ENCODE measurements at places on chromosomes 4 and X.

DNA sequence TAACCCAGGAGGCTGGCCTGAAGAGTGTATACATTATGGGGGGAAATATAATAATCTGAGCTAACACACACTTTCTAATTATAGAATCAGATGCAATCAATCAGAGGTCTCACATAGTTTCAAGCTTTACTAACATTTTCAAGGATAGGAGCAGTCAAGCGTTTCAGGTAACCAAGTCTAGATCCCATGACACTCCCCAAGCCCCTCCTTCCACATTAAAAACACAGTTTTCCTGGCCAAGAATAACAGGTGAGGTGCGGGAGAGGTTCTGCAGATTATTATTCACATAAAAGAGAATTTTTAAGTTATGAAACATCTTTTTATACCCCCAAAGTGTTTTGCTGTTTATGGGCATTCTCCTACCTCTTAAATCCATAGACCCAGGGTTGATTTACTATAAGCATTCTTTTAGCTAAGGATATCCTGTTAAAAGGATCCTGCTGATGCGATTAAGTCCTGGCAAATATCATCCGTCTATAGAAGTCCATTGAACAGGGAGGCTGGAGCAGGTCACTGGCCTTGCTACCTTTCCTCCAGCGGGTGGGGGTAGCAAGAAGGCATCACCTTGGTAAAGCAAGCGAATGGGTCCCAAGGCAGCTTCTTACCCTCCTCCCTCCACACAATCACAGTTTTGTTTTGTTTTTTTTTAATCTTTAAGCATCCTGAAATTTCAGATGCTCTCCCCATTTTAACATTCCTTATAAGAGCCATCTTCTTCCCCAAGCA is 104.7 kb upstream of the GPM6A start:
- DNase-seq, result no peak

- DNase-seq, result no peak
Measured at GRCh38 chrX:106889468-106889867, 13.7 kb downstream of the RIPPLY1 start.

DNA sequence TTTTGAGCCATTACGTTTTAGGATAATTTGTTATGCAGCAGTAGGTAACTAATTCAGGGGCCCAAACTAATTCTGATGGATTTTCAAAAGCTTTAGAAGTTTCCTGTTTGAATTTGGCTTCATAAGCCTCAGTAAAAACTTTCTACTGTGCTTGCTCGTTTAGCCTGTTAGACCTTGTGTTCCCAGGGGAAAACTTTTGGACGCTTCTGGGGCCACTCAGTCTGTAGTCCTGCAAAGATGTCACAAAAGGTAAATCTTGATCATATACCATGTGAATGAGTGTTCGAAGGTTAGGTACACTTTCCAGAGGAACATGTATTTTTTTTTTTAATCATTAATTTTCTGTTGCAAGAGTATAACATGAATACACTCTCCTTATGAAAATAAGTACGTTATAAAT is 70.7 kb downstream of the SUPT20HL2 start:
- no peak for DNase-seq

GRCh38 chr4:128737098-128737513 is 72.4 kb upstream of the JADE1 start:
- no peak for DNase-seq

GRCh38 chr4:38082021-38082420 is 121.8 kb downstream of the PTTG2 start:
- no peak for DNase-seq

- no peak for DNase-seq
Measured at GRCh38 chr4:40409835-40410234, 74.7 kb downstream of the CHRNA9 start.

GRCh38 chr4:140236654-140237169 is 82.7 kb upstream of the MAML3 start:
- no peak for DNase-seq

- DNase-seq, result no peak
Measured at GRCh38 chr4:168995537-168996295, 14.3 kb downstream of the CBR4 start.

GRCh38 chrX:6965729-6966128 is 181.8 kb upstream of the STS start:
- no peak for DNase-seq

- DNase-seq, result no peak
Measured at GRCh38 chr4:2936773-2937145, 26.4 kb downstream of the NOP14 start.

GRCh38 chrX:96403446-96403845 is 281.2 kb upstream of the DIAPH2 start:
- DNase-seq, result no peak

DNA sequence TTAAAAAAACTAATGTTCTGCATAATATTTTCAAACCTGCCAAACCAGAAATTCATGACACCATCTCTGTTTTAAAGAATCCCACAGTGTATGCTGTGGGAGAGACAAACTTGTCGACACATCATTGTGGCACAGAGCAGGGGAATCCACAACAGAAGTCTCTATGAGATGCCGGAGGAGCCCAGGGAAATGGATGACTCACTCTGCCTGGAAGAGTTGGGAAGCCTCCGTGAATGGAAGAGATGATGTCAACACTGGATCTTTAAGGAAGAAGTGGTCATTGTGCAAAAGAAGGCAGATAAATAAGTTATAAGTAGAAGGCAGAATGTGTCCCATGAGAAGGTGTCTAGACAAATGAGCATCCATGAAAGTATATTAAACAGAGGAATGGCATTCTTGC is 595.1 kb downstream of the RAB28 start:
- DNase-seq, result no peak

DNA sequence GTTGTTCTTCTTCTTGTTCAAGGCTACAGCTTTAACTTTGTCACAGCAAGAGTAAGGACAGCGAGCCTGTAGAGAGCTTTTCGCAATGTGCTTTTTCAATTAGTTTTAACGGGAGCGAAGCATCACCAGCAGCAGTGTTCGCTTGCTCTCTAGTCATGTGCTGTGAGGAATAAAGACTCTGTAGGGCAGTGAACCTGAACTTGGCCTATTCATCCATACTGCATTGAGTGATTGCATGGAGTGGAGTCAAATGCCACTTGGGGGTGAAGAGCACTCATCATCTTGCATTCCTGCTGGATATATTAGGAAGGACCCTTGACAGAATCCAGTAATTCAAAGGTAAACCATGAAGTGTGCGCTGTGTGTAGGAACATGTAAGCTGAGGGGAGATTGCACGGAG is 240.0 kb downstream of the FRMPD4 start:
- no peak for DNase-seq

DNA sequence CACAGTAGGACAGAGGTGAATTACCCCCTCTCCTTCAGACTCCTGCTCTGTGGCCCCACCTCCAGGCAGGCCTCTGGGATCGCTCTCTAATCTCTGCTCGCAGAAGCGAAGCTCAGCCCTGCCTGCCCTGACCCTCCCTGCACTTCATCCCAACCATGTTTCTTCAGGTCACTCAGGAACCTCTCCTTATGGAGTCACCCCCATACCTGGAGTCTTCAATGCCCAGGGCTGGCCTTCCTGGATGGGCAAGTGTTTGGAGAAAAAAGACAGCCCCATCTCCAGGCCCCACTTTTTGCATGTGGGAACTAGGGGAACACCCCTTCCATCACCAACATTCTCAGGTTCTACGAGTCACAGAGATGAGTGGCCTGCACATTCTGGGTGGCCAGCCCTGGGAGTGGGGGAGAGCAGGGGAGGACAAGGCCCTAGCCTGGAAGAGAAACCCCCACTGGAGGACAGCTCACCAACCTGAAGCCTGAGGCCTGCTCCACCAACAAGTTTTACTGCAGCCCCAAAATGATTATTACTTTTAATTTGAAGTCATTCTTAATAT is 90.8 kb downstream of the PPP2R2C start:
- no peak for DNase-seq

- DNase-seq, result no peak
Measured at GRCh38 chr4:7516096-7516772, 81.5 kb upstream of the PSAPL1 start.

DNA sequence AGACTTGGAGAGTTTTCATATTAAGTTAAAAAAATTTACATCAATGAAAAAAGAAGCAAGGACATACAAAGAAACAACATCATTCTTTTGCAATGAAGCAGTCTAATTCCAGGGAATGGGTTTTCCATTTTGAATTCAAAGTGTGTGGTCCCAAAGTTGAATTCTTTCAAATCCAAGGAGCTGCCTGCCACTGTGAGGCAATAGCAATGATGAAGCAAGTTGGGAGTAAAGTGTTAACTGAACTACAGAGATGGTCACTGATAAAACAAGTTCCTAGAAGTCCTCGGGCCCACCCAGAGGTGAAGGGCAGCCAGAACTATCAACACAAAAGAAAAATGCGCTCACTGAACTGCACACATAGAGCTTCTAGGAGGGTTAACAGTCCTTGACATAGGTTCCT is 115.9 kb downstream of the RAB28 start:
- no peak for DNase-seq

GRCh38 chr4:173538909-173539445 is 8.9 kb upstream of the HAND2 start:
- DNase-seq, result no peak

DNA sequence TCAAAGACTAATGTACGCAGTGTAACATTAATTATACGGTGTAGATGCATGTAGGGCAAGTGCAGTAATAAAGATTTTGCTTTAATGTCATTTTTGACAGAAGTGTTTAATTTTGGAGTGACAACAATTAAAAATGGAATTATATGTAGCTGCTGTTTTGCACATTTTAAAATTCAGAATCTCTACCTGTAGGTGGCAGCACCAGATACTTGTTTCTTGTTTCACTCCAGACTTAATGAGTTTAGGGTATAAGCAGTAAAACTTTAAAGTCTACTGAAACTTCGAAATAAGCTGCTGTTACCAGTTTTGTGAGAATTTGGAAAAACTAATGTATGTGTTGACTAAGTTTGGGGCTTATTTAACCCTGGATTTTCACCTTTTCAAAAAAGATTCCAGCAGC is 144.9 kb downstream of the POLA1 start:
- DNase-seq, result peak; percentile 0

- DNase-seq, result no peak
Measured at GRCh38 chr4:155954118-155954685, 536 bp upstream of the CTSO start.

DNA sequence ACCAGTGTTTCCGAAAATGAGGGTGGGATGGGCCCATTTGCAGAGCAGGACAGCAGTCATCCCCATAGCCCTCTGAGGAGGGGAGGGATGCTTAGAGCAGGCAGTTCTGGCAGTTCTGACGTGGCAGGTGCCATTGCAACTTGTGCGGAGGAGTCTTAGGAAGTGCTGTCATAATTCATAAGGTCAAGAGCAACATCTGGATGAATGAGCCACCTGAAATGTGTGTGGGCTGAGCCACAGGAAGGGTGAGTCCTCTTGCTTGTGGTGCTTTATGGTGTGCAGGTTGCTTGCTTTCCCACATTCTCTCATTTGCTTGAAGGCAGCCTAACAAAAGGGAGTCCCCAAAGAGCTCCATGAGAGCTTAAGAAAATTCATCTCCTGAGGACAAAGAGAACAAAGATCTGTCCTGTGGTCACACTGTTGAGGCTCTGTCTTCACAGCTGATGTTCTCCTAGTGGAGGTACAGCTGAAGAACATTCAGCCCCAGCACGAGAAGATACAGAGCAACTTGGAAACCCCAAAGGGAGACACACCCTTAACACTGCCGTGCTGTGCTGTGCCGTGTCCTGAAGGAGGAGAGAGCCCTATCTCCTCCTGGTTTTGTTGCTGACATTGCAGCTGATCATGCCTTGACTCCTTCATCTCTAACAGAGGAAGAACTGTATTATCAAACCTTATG is 60.3 kb downstream of the DLG3 start:
- no peak for DNase-seq

DNA sequence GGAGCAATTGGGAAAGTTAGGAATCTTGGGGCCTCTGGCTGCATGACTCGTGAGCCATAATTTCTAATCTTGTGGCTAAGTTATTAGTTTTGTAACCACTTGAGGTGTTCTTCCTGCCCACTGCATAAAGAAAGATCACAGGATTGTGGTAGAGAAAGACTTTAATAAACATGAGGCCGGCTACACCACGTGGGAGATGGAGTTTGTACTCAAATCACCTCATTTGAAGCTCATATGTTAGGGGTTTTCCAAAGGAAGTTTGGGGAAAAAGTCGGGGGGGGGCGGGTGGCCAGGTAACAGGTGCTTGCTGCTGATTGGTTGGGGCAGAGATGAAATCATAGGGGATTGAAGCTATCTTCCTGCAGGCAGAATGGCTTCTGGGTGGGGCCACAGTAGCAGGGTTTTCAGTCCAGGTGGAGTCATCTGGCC is 287.8 kb downstream of the ZNF674 start:
- DNase-seq, result no peak

DNA sequence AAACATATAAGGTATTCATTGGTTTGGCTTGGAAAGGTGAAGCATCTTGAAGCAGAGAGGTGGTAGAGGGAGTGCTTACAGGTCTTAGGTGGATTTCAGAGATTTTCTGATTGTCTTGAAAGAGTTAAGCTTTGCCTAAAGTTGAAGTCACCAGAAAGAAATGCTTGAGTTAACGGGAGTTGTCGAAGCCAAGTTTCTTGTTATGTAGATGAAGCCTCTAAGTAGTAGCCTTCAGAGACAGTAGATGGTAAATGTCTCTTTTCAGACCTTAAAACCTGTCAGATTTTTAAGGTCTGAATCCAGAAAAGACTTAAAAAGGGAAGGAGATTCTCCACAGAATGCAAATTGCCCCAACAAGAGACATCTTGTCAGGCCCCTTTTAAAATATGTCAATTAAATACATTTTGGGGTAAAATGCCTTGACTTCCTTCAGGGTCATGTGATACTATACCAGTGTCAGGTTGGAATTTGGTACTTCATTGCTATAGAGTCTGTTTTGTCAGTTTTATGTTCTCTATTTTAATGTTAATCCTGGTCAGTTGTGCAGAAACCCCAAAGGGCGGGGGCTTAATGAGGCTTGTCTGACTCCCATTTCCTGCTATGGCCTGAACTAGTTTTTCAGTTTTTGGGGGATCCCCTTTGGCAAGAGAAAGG is 81.0 kb downstream of the PCDH18 start:
- no peak for DNase-seq

DNA sequence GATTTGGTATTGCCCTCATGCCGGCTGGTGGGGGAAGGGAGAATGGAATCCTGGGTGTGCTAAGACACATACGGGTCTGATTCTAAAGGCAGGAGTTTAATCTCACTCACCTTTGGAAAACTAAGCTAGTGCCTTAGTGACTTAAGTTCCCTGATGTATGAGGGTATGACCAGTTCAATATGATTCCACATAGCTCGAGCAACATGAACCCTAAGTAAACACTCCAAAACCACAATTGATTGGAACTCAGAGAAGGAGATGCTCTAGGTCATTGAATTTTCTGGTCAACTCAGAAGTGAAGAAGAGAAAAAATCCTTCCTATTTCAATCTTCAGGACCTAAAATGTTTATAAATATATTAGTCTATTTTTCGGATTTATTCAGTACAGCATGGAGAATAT is 420.1 kb upstream of the INTU start:
- no peak for DNase-seq

GRCh38 chr4:12576409-12576808 is 907.7 kb downstream of the RAB28 start:
- DNase-seq, result no peak
